DMS153 (cell line): ENCODE measurements at places on chromosomes 6 and 20.

- no peak for DNase-seq
Observed at GRCh38 chr20:63979557-63980316, at the start of gene SAMD10. SAMD10 (minus strand) TSS chr20:63979642; CDS start chr20:63979467, 175 bp downstream.

DNA sequence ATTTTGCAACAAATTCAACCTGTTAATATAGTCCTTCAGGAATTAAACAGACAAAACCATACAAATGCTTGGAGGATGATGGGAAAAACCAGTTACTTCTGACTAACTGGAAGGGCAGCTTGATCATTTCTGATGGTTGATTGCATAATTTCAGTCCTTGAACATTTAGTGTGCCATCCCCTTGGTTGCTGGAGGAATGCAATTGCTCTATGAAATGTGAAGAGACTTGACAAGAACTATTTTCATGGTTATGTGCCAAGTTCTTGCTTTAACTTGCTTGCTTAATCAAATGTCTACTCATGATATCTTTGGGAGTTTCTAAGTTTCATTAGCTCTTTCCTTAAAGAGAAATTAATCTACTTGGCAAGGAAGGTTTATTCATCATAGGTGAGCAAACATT is 45.2 kb downstream of the ANKEF1 start:
- no peak for DNase-seq

DNA sequence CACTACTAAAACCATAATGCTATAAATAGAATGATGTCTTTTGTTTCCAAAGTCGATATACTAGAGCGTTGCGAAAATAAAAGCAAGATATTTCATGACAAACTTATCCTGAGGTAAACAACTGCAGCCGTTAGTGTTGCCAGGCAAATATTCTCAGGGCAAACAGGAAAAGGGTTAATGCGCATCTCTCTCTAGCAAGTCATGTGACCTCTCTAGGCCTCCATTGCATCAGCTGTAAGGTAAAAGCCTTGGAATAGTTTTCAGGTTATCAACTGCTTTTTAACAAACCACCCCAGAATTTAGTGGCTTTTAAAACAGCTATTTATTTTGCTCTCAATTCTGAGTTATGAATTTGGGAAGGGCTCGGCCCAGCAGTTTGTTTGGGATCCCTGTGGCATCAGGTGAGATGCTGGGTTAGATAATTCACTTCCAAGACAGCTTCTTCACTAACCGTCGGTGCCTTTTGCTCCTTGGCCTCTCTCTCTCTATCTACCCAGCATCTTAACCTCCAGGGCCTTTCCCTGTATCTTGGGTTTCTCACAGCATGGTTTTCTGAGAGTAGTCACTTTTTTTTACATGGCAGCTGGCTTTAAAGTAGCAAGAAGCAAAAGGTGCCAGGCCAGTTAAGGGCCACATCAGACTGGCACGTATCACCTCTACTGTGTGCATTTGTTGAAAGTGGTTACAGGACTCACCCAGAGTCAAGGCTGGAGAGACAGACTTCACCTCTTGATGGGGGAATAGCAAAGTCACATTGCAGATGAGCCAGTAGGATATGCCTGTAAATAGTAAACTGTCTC is 39.2 kb upstream of the LTV1 start:
- DNase-seq = no peak

DNA sequence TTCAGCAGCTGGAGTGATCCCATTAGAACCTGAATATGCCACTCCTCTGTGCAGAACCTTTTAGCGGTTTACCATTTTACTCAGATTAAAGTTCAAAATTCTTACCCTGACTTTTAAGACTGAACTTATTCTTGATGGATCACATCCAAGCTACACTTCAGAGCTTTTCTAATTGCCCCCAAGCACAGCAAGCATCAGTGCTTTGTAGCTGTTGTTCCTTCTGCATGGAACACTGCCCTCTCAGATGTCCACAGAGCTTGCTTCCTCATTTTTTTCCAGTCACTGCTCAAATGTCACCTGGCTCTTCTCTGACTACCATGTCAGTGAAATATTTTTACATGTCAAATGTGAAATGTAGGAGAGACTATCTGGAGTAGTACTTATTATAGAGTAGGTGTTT is 1.6 kb upstream of the SLC35B3 start:
- DNase-seq = no peak

- DNase-seq = no peak
Observed at GRCh38 chr6:33668914-33669313, 42.6 kb downstream of the UQCC2 start.

DNA sequence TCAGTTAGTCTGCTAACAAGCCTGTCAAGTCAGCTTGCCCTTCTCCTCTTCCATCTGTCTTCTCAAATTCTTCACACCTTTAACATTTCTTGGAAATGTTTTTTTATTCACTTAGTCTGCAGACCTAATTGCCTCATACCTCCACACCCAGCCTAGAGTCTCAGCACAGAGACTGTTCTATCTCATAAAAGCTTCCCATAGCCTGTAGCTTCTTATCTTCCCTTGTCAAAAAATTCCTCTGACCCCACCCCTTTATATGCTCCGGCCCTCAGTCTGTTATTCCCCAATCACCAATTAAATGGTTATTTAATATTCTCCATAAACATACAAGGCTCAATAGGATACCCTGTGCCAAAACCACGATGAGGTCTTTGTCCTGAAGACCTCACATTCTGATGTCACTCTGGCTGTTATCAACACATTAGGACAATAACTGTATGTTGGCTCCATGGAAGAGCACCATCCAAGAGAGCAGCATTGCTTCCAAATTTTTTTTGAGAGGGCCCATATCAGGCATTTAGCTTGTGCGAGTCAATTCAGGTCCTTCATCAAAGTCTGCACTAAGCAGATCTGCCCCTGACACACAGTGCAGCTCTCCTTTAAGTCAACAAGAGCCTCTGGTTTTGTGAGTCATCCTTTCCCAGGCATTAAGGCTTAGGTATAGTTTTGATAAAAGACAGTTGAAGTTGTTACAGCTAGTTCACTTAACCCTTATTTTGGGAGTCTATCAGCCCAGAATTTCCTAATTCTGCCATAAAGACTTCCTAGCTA is 83.2 kb upstream of the TBX18 start:
- DNase-seq = no peak

- DNase-seq = peak; percentile 45
Observed at GRCh38 chr6:6856538-6857523, 250.9 kb upstream of the RREB1 start.

DNA sequence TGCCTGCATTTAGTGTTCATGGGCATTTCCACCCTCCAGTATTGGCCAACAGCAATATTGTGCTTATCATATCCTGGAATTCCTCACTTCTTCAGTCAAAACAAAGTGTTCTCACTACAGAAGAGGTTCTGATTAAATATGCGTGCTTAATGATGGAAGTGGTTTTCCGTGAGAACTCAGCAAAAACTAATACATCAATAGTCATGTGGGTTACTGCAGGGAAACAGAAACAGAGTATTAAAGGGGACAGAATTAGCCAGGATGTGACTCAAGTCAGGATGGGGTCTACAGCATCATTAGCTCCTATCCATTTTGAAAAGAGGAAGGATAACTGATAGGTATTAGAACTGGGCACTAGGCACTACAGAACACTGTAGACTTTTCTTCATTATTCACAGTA is 384.6 kb downstream of the CDKAL1 start:
- DNase-seq = no peak

DNA sequence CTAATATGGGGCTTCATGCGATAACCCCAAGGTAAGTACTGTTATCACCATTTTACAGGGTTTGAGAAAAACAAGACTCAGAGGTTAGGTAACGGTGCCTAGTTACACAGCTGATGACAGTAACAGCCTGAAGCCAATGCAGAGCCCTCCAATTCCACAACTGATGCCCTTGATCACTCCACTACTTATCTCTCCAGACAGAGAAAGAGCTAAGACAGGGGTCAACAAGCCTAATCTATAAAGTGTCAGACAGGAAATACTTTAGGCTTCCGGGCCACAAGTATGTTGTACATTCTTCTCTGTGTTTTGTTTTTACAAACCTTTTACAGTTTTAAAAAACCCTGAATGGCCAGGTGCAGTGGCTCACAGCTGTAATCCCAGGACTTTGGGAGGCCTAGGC is 50.9 kb downstream of the MAP7 start:
- DNase-seq = no peak

DNA sequence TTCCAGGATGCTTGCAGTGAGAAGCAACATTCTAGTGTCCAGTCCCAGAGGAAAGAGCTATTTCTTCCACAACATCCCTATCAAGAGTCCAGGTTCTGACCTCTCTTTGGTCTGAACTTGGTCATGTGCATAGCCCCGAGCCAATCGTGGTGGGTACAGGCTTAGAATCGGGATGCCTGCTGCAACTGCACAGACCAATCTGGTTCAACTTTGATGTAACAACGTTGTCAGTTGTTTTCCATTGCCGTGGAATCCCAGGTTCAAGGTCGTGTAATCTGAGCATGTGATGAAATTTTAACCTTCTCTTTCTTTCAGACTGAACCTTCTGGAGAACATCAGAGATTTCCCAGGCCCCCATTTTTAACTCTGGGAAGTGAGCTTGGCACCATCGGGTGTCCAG is 130.5 kb downstream of the ANKRD60 start:
- no peak for DNase-seq

GRCh38 chr6:13034316-13034715 is 294.0 kb downstream of the TBC1D7 start:
- no peak for DNase-seq

DNA sequence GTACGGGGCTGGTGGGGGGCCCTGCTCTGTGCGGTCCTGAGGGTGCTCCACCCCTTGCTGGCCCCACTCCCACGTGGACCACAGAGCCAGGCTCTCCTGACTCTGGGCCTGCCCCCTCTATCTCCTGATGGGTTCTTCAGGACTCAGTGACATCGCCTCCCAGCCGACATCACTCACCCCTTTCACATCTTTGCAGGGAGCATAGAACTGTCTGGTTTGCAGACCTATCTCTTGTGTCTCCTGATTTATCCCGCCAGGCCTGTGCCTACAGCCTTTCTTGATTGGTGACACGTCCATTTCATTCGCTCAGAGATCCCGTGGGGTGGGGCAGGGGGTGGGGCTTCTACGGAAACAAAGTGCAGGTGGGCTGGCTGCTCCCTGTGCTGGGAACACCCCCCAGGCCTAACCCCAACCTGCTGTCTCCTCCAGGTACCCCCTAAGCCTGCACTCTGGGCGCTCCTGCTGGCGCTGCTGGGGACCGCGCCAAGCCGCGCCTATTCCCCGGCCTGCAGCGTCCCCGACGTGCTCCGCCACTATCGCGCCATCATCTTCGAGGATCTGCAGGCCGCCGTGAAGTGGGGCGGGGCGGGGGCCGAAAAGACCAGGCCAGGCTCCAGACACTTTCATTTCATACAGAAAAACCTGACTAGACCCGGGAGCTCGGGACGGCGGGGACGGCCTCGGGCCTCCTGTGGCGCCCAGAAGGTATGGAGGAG is 1.7 kb downstream of the C20orf204 start:
- no peak for DNase-seq

- no peak for DNase-seq
Observed at GRCh38 chr6:44275749-44276648, 5.7 kb downstream of the TMEM151B start.

DNA sequence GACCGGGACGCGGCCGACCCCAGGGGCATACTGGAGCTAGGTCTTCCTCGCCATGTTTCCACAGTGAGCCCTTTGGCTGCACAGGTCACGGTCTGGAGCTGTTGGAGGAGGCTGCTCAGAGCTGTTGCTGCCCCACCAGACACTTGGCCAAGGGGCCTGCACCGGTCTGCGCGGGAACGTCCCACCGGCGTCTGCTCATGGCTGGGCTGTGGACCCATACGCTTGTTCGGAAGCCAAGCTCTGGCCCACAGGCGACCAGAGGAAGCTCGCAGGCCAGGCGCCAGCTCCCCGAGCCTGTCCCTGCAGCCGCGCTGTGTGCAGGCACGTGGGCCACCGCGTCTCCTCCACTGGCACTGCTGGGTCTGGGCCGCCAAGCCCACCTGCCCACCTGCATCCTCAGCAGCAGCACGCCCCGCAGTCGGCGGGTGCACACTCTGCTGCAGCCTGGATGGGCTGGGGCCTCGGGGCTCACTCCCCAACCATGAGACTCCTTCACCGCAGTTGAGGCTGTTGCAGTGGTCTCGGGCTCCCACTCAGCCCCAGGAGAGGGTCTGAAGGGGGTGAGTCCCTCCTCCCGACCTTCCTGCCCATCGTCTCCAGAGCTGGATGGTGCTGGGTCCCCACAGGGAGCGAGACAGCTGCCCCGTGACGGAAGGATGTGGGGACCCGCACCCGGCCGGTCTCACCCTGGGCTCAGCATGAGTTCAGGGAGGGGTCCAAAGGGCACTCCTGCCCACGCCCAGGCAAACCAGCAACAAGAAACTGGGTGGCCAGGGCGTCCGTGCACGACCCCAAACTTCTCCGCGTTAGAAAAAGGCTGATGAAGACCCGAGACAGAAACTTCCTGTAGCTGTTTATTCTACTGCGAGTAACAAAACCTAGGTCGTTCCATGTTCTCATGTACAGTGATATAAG is 15.5 kb upstream of the TCFL5 start:
- DNase-seq = no peak

DNA sequence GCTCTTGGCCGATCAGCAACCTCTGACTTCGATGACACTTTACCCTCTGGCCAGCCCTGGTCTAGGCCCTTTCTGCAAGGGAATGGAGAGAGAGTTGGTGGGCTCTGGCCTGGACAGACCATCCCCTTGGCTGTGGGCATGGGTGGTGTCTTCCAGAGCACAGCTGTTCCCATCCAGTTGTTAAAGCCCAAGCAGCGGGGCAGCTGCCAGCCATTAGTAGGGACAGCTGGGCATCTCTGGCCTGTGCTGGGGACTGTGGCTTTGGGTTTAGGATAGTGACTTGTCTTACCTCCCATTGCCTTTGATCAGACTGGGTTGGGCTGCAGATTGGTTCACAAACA is 2.8 kb downstream of the CDC25B start:
- no peak for DNase-seq

- no peak for DNase-seq
Observed at GRCh38 chr6:106117579-106117978, 31.4 kb downstream of the PRDM1 start.

DNA sequence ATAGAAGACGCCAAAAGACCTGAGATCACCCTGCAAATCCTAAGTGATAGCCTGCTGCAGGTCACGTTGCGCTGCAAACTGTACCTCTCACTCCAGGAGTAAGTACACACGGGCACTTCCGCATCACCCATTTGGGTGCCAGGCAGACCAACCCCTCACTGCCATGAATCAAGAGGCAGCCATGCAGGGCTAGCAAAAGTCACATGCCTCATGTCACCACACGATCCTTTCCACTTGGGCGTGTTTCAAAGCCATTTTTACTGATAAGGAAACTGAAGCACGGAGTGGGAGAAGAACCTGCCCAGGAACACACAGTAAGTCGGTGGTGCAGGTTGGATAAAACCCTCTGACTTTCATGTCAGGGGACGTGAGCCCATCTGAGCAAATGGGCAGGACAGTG is 37.0 kb downstream of the BPIFB1 start:
- DNase-seq = no peak

DNA sequence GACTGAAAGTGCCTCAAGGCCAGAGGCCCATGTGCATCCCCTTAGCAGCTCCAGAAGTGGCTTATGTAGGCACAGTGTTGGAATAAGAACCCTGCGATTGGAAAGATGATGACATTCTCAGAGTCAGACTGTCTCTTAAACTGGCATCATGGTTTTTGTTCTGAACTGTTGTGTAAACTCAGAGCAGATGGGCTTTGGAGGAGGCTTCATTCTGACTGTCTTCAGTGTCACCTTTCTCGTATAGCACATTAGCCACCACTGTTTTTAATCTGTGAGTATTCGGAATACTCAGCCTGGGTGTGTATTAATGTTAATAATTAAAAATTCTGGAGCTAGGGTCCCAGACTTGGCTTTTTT is 140.9 kb downstream of the JARID2 start:
- DNase-seq = no peak
